ENCODE measurements at places on chromosomes 3 and 15. TPM values are rescaled to one million over a fixed set of nuclear protein-coding genes. Genes with fewer than 3 reads are reported as not detected.

DNA sequence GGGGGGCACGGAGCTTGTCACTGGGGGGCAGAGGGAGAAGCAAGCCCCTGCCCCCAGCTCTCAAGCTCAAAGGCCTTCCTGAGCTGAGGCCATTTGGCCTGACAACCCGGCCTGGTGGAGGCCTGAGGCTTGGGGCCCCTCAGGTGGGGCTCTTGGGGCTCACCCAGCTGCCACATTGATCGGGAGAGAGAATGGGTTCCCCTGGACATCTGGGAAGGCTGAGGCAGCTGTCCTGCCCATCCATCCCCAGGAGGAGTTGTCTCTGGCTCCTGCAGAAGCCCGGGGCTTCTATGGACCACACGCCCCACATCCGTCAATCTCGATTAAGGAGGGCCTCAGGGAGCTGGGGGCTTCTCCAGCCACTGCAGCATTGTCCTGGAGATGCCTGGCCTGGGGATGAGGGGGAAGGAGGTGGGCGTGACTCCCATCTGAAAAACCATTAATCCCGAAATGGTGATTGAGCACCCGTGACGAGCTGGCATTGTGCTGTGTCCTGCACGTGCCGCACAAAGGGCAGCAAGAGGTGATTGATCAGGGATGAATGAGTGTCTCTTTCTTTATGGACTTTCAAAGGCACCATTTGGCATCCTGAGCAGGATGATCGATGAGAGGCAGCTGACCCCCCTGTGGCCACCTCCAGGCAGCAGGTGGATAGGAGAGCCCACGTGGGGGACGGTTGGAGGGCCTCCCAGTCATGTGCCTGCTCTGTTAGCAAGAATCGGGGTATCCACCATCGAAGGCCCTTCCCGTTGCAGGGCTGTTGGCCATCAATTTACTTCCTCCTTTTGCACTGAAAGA, 17.2 kb upstream of the CRABP1 start:
- DNase-seq: no peak

DNA sequence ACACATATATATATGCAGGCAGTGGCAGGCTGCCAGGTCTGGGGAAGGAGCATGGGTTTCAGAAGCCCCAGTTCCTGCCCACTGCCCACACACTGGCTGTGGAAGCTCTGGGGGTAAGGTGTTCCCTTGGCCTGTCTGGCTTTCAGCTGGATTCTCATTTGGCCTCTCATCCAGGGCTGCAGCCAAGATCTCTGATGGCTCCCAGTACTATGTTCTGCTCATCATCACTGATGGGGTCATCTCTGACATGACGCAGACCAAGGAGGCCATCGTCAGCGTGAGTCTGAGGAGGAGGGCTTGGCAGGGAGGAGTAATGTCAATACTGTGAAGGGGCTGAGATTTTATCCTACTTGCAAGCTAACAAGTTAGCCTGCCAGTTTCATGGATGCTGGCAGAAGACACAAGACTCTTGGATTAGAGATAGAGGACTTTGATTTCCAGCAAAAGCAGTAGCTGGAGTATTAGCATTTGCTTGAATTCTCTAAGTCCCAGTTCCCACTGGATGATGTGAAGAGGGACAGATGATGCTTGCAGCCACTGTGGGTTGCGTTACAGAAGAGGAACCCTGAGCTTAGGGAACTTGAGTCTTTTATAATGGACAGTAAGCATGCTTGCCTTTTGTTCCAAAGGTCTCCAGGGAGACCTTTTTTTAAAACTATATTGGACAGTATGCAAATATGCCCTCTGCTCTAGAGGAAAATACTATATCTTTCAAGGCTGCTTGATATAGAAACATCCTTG, 5.6 kb upstream of the BRPF1 start:
- no peak for DNase-seq

- DNase-seq: peak; percentile 19
Measured at GRCh38 chr3:110811050-110811449, 260.6 kb upstream of the NECTIN3 start.

- DNase-seq: no peak
Measured at GRCh38 chr3:108103886-108104797, 13.3 kb upstream of the CD47 start.

GRCh38 chr3:43995547-43996378, 245.9 kb upstream of the TOPAZ1 start:
- DNase-seq: no peak

GRCh38 chr3:71974786-71975185, 189.8 kb upstream of the PROK2 start:
- no peak for DNase-seq

GRCh38 chr3:194270627-194271459, 80.3 kb downstream of the CPN2 start:
- no peak for DNase-seq

- peak; percentile 58 for DNase-seq
Measured at GRCh38 chr3:120559242-120560061, 36.7 kb upstream of the NDUFB4 start.

DNA sequence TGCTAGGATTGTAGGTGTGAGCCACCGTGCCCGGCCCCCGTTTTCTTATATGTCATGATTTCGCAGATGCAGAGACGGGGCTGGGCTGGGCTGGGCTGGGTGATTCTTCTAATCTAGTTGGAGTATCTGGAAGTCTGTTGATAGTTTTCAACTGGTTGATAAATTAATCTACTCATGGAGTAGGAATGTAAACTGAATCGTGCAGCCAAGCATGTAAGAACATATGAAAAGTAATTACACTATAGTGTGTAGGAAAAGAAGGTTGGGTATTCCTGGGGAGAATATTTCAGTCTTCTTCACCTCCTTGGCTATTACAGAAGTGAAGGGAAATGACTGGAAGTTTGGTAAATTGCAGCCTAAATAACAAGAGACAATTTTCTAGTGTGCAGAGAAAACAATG, 82.6 kb upstream of the MAGI1 start:
- no peak for DNase-seq

DNA sequence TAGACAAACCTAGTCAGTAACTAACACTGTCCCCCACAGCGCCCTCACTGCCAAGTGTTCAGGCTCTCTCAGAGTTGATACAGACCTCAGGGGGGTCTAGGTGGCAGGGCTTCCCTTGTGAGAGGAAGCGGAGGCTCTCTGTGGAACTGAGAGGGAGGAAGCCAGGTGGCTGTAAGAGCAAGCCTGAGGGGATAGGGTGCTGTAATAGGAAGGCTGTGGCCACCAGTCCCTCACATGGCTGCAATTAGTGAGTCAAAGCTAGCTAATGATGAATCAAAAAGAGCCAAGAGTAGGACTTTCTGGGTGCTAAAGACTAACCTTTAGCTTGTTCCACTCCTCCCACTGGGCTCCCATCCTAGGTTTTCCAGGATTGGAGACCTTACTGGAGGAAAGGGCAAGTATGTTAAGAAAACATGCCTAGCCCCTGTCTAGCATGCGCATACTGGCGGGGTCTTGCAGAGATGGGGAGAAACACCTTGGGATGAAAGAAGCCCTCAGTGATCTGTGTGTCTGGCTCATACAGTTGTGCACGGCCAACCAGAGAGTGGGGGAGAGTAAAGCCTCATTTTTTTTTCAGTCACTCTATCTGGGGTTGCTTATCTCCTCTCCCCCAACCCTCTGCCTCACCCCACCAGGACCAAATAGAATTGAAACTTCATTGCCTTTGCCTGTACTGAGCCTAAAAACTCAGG, 13.3 kb upstream of the SOX2 start:
- no peak for DNase-seq

GRCh38 chr3:135083756-135084155, 288.7 kb downstream of the EPHB1 start:
- DNase-seq: no peak

DNA sequence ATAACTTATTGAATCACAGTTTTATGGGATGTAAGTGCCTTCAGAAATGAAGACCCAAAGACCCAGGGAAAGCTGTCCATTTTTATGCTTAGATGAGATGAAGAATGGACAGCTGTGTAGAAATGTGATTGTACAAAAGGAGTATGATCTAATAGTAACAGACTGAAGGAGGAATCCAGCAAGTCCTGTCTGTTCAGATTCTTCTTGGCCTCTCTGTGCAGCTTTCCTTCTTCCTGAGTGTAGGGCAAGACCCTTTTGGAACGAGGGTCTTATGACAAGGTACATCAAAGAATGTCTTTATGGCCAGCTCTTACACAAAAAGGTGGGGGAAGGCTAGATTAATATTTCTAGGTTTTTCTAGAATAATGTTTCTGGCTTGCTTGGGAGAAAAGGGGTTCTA, 1.4 kb upstream of the KIF23 start:
- DNase-seq: no peak

DNA sequence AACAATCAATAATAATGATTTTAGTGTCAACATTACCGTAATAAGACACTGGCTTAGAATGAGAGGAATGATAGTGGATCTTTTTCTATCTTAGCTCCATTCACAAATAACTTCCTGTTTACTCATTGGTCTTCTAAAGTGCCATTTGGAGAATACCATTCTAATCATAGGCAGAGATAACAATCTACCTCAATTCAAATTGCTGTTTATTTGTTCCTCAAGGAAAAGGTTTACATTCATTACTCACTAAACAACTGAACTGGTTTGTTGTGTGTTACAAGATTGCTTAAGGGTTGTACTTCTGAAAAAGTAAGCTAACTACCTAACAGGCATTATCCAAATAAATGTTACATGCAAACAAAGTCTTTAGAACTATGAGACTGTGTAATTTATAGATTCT, 8.1 kb upstream of the PCOLCE2 start:
- DNase-seq: no peak

- DNase-seq: no peak
Measured at GRCh38 chr3:26827169-26827568, 204.6 kb downstream of the LRRC3B start.

DNA sequence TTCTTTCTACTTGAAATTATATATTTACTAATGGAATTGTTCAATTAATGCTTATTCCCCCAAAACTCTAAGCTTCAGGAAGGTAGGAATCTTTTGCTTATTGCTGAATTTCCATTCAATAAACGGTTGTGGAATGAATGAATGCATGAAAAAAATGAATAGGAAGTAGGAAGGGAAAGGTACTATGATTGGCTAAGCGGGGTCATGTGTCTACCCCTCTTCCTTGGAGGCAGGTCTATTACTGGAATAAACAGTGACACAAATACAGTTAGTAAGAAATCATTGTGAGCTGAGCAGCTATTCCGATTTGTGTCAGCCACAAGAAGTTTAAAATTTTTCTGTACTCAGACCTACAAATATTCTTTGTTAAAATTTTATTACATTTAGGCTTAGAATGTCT, 10.5 kb upstream of the TRA2B start:
- no peak for DNase-seq

GRCh38 chr15:51076524-51077220, 18.0 kb downstream of the TNFAIP8L3 start:
- DNase-seq: no peak

GRCh38 chr3:64047787-64048186, 24.5 kb upstream of the PSMD6 start:
- no peak for DNase-seq

DNA sequence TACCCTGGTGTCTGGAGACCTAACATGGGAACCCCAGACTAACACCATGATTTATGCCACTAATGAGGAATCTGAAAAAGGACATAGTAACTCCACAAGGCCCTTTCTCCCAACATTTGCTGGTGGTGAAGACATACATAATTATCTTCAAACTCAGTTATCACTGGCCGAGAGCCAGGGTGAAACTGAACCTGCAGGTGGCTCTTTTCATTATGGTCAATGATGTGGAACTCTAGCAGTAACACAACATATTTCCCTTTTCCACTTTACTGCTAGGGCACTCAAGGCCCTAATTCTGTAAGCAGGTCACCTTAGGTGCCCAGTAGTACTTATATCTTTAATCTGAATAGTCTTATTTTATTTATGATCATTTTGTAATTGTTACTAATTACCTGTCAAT, 326.4 kb upstream of the SATB1 start:
- DNase-seq: no peak

DNA sequence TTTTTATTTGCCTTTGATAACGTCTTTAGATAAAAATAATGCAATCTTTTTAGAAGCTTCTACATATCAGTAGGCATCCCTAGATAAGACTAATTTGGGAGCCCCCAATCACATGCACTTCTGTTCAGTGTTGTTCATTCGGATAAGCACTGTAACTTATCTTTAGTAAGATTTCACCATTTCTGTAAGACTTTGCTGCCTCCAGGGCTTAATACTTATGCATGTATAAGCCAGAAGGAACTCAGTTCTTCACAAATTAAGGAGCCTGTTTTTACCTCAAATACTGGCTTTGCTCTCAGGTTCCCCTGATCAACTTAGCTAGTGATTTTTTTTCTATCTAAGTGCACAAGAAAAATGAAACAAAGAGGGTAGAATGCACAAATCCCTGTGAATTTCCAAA, 20.3 kb downstream of the DOCK3 start:
- no peak for DNase-seq

DNA sequence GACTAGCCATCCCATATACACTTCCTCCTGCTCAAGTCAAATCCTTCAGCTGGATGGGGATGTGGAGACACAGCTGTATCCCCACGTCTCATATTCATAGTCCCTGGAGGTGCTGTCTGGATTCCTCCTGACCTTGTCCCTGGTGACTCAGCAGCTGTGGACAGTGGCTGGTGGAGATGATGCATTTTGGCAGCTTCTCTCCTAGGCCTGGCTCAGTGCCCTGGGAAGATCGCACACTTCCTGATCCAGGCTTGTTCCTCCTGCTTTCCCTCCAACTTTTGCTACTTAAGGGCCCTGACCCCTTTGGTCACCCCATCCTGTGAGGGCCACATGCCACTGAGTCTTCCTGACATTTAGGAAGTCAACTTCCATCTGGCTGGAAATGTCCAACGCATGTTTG, 44.4 kb downstream of the ADAMTSL3 start:
- no peak for DNase-seq

GRCh38 chr15:59406446-59406845, 31.5 kb upstream of the FAM81A start:
- no peak for DNase-seq

GRCh38 chr3:67006460-67006859, 8.4 kb downstream of the KBTBD8 start:
- no peak for DNase-seq

DNA sequence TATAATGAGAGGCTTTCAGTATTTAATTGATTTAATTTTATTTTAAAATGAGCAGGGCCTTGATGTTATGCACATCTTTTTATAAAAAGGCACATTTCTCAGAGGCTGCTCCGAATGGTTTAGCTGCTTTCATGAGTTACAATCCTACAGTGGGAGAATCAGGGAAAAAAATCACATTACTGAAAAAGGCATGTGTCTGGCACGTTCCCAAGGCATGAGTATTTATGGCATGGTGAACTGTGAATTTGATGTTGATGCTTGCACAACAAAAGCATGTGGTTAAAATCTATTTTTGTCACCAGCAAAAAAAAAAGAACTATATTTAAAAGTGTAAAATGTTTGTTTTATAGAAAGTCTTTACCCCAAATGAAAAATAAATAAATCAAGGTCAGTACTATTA, 485.2 kb upstream of the ROBO2 start:
- DNase-seq: peak; percentile 52

Gene TRPC1
- 9.6 TPM for polyA plus RNA-seq

Gene NR1D2
- polyA plus RNA-seq: 43.7 TPM

Gene MYZAP
- 5.3 TPM for polyA plus RNA-seq

Gene DUOXA2
- polyA plus RNA-seq: not detected

Gene CKMT1A
- 2.6 TPM for polyA plus RNA-seq

Gene GOLGA8N
- 42.7 TPM for polyA plus RNA-seq

Gene CSPG4
- polyA plus RNA-seq: 10.2 TPM

Gene GRM7
- 1.8 TPM for polyA plus RNA-seq
